ENCODE measurements at places on chromosomes 5 and 9.

DNA sequence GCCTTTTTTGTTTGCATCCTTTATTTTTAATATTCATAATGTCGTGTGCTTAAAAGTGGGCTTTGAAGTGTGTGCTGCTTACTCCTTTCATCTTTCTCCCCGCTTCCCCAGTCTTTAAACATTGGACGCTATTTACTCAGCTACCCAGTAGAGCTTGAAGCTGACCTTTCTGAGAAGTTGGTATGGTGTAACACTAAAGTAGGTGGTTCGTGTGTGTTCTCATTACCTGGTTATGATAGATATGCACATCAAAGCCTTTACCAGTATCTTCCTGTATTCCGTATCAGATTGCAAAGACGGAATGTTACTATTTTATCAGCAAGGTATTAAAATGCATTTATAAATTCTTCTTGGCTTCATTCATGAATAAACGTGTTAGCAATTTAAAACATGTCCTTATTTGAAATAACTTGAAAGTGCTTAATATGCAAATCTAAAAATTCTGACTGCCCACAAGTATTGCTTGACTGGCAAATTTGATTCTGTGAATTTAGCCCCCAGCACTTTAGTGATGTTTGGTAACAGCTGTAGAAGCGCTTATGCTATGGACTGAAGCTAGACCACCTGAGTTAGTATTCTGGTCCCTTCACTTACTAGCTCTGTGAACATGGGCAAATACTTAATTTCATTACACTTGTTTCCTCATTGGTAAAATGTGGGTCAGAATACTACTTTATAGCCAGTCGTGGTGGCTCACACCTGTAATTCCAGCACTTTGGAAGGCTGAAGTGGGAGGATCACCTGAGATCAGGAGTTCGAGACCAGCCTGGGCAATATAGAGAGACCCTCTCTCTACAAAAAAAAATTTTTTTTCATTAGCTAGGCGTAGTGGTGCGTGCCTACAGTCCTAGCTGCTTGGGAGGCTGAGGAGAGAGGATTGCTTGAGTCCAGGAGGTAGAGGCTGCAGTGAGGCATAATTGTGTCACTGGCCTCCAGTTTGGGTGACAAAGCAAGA lies 1.7 kb downstream of the RRAGA start:
- H3K4me3 ChIP-seq: peak overlapping the region; percentile 97
- DNase-seq: no peak
- peak overlapping the region; percentile 92 for H3K27ac ChIP-seq
- H3K4me1 ChIP-seq: peaks cover 35% of the 10 kb centered on the region
- H3K27me3 ChIP-seq: no peaks in the 10 kb centered on the region
- peaks cover 32% of the 10 kb centered on the region for H3K36me3 ChIP-seq

GRCh38 chr9:135524130-135524861 lies 3.1 kb downstream of the LCN1 start:
- DNase-seq: no peak
- H3K36me3 ChIP-seq: no peaks in the 10 kb centered on the region
- H3K4me1 ChIP-seq: peaks cover 5% of the 10 kb centered on the region
- no peak overlapping the region for H3K27ac ChIP-seq
- H3K4me3 ChIP-seq: no peak overlapping the region
- peaks cover 11% of the 10 kb centered on the region for H3K27me3 ChIP-seq

DNA sequence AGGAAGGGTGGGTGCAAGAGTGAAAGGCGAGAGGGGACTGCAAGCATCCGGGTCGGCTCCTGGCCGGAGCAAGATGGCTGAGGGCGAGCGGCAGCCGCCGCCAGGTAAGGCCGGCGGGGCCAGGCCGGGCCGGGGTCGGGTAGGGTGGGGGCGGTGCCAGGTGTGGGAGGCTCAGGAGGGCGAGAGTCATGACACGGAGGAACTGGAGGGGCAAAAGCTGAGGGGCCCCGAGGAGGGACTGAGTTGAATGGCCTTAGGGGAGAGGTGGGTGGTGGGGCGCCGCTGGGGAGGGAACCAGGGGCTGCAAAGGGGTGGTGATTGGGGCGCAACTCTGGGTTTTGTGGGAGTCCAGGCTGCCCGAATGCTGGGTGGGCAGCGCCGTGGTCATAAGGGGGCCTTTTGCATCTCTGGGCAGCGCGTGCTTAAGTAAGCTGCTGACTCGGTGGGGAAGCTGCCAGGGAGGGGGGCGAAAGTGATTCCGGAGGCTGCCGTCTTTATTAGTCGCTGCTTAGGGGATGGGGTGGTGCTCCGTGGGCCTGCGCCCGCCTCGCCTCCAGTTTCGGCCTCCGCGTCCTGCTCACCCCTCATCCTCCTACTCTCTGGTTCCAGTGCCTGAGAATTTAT lies 425 bp downstream of the PTPA start:
- no peaks in the 10 kb centered on the region for H3K27me3 ChIP-seq
- peaks cover 3% of the 10 kb centered on the region for H3K36me3 ChIP-seq
- peak overlapping the region; percentile 94 for H3K27ac ChIP-seq
- peaks cover 39% of the 10 kb centered on the region for H3K4me1 ChIP-seq
- H3K4me3 ChIP-seq: peak overlapping the region; percentile 96
- DNase-seq: peak; percentile 47

GRCh38 chr5:127298036-127298429 lies 7.4 kb downstream of the MEGF10 start:
- H3K4me3 ChIP-seq: no peak overlapping the region
- DNase-seq: no peak
- no peaks in the 10 kb centered on the region for H3K36me3 ChIP-seq
- no peak overlapping the region for H3K27ac ChIP-seq

DNA sequence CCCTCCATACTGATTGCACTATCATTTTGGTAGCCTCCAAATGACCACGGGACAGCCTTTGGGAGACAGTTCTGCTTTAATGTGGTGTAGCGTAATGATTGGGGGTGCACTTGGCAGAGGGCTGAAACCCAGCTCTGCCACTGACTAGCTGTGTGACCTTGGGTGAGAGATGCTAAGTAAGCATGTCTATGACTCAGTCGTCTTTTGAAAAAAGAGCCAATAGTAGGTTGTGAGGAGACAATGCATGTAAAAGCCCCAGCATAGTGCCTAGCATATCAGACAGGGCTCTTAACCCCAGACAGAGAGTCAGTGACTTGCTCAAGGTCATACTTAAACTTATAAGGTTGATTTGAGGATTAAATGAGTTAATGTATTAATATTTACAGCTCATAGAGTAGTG lies 18.0 kb upstream of the CXCL14 start:
- H3K4me1 ChIP-seq: no peaks in the 10 kb centered on the region
- no peak overlapping the region for H3K4me3 ChIP-seq
- no peak overlapping the region for H3K27ac ChIP-seq
- no peaks in the 10 kb centered on the region for H3K36me3 ChIP-seq
- H3K27me3 ChIP-seq: peaks cover 7% of the 10 kb centered on the region
